ENCODE measurements at places on chromosomes 1 and 21.
A peak's percentile ranks its signal among the peaks of the same experiment; 100 is the strongest.

DNA sequence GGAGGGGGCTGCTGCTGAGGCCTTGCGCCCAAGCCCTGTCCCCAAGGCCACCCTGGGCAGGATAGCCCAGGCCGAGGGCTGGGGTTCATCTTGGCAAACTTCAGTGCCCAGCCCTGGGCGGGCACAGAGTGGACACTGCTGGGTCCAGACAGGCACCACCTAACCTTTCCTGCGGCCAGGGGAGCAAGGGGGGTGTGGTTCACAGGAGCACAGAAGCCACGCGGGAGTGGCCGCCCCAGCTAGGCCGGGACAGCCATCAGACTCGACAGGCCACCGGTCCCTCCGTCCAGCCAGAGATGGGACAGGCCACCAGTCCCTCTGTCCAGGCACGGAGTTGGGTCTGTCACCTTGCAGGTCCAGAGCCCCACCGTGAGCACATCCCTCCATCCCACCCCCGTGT, 28.9 kb downstream of the ARHGEF16 start:
- DNase-seq = no peak

DNA sequence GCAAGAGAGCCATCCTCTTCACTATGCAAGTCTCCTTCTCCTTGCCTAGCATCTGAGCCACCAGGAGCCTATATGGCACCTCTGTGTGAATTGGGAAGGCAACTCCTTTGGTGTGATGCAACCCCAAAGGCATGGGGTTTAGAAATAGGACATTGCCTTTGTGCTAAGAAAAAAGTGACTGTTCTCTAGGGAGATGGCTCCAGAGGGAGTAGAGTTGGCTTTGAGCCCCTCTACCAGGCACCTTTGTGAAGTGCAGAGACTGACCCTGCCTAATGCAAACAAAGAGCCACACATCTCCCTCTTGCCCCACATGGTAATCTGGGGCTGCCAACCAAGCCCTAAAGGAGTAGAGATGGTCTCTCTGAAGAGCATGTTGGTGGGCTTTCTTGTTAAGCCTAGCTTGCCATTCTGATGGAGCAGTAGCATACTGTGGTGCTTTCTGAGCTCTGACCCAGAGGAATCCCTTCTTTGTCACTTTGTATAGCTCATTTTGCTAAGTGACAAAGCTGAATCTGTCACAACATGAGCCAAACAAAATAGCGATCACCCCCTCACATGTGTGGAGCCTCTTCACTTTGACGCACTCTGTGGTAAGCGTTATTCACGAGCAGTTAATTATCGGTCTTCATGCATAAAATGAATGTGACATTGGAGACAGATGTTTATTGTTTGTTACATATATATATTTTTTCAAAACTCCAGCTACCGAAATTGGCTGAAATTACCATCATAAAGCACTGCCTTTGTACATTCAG, 74.4 kb downstream of the RWDD3 start:
- DNase-seq = no peak

DNA sequence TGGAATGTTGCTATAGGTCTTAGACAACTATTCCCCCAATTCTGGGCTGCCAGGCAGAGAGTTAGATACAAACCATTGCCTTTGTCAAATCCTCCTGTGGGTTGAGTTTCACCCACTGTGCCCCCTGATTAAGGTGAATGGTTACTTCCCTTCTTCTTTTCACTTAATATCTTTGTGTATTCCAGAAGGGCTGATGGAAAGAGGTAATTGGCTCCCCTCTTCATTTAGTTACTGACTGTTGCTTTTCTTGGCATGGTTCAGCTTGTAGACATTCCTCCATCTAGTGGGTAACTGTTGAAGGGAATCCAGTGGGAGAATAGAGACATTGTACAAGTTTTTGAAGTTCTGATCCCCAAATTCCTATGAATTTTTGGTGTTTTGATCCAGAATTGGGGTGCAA, 43.8 kb upstream of the MACF1 start:
- no peak for DNase-seq

GRCh38 chr1:221667504-221667903, 74.4 kb downstream of the DUSP10 start:
- DNase-seq = no peak

DNA sequence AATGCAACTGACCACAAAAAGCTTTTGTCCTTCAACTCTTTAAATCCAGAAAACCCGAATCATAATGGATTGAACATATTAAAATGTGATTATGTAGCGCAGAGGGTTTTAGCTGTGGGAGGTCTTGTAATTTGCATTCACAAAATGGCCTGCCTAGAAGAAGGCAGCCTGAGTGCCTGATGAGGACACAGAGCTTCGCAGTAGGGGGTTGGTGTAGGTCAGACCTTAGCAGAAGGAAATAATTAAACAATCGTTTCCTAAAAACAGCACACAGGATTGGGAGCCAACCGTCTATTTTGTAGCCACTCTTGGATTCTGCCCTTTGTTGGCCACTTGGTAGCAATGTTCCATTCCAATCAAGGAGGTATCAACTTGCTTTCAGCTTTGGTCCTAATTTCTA, 195.7 kb upstream of the KIAA0040 start:
- no peak for DNase-seq

DNA sequence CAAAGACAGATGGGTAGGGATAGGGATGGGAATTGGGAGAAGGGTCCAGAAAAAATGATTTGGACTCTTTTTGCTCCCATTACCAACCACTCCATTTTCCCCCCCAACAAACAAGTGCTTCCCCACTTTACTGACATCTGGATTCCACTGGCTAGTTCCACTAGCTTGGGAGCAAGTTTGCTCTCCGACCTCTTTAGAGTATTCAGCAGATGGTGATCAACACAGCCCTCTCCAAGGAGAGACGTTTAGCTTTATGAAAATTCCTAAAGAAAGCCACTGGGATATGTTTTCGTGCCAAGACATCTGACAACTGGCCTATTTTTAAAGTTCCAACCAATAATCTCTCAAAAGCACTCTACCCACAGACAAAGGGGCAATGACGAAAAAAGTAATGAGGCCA, 50.3 kb downstream of the ITPKB start:
- DNase-seq = no peak

DNA sequence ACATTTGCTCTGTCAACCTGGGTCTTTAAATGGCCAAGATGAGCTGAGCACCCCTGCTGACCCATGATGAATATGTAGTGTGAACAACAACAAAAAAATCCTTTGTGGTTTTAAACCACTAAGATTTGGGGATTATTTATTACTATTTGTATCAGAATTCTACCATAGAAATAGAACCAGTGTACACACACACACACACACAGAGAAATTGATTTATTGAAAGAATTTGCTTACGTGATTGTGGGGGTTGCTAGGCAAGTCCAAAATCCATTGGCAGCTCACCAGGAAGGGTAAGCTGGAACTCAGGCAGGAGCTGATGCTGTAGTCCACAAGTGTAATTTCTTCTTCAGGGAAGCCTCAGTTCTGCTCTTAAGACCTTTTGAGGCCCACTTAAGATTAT, 82.5 kb upstream of the MAP1LC3C start:
- no peak for DNase-seq

GRCh38 chr1:193676996-193677549, 490.7 kb upstream of the B3GALT2 start:
- DNase-seq = no peak

- no peak for DNase-seq
Observed at GRCh38 chr1:2639607-2640521, 7.0 kb upstream of the MMEL1 start.

DNA sequence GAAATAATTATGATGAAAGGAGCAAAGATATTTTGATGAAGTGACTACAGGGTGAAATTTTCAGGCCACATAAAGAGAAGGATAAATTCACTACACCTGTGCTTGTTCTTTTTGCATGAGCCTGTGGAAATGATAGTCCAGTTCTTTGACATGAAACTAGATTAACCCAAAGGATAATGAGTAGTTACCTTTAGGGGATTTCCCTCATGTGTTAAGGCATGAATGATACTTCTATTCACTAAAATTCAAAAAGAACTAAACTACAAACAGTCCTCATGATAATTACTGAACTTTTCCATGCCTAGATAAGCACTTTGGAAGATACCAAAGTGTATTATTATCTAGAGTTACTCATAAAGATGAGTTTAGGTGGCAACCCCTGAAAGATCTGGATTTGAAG, 244.3 kb downstream of the PTPRC start:
- DNase-seq = no peak

- no peak for DNase-seq
Observed at GRCh38 chr1:43444151-43444828, 9.4 kb downstream of the HYI start.

- DNase-seq = no peak
Observed at GRCh38 chr1:237042892-237043576, 1.1 kb downstream of the RYR2 start.

DNA sequence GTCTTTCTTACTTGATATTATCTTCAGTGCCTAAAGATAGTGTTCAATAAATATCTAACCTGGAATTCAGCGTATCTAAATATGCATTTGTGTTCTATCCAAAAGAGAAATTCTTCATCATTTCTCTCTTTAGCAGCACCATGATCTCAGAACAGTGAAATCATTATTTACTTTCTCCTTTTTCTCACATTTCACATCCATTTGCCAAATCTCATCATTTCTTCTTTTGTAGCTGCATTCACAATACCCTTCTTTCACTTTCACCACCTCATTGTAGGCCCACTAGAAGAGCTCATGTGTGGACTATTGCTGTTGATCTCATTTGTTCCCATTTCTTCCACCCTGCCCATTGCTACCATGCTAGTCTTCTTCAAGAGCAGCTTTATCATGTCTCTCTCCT, 178.0 kb downstream of the PHTF1 start:
- no peak for DNase-seq

GRCh38 chr1:94025383-94026340, 95.3 kb downstream of the ABCA4 start:
- no peak for DNase-seq

- peak; percentile 78 for DNase-seq
Observed at GRCh38 chr1:167516404-167517388, 1.6 kb downstream of the CD247 start.

DNA sequence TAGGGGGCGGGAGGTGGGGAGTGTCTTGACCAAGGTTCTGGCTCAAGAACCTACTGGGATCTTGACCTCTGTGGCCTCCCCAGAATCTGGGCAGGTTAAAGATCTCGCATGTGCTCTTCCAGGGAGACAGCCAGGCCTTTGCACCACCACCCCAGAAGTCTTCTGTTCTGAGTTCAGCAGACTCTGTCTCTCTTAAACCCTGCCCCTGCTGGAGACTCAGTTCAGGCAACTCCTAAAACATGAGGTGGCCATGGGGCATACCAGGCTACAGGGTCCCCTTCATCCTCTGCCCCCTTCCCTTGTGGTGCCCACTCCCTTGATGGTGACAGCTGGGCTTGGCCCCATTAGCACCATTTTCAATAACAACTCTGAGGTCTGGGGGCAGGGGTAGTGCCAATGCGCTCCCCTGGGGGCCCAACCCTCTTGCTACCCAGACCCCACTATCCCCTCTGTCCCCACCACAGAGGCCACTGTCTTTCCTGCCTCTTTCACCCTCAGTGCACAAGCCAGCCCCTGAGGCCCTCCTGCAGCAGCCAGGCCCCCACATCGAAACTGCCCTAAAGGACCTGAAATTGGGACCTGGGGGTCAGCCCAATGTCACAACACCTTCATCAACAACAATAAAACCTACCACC, 132.7 kb upstream of the RUNX3 start:
- no peak for DNase-seq

- no peak for DNase-seq
Observed at GRCh38 chr1:53588053-53588779, 129.0 kb downstream of the DMRTB1 start.

GRCh38 chr1:22780696-22781095, 70.1 kb downstream of the EPHB2 start:
- no peak for DNase-seq

DNA sequence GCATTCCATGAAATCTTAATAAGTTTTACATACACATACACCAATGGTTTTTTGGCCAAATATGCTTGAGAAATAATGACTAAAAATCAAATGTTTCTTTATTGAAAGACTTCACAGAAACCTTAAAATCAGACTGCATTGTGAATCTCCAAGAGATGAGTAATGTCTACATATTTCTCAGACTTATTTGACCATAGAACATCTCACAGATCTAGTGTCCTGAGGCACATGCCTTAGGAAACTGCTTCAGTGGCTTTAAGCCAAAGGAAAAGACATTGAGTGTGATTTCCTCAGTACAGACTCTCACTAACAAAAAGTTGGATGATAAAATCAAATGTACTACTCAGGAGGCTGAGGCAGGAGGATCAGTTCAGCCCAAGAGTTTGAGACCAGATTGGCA, 6.2 kb upstream of the C1orf105 start:
- DNase-seq = no peak

DNA sequence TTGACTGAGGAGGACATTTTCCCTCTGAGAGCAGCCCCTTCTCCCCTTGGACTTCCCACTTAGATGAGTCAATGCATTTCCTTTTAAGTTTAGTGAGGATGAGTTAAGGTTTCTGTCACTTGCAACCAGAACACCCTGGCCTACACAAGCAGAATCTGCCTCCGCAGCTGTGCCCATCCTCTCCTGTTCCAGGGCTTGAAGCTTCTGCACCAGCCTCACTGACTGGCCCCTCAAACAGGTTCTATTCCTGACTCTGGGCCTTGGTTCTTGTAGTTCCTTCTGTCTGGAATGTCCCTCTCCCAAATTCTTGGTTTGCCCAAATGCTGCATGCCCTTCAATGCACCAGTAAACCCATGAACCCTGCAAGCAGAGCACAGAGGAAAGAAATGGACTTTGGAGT, 394.4 kb downstream of the PTPRU start:
- no peak for DNase-seq

DNA sequence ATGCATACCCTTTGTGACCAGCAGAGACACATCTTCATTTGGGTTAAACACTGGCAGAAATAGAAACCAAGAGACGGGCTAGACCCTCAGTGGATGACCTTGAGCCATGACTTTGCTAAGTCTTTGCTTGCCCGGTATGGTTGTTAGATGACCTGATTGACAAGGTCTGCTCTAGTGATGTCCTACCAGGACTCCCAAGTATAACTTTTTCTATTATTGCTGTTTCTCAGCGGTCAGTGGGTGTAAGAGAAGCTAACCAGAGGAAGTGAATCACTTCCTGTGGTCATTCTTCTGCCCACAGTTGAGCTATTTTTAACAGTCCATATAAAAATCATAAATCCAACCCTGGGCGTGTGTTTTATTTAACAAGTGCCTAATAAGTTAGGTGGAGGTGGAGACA, 126.2 kb upstream of the ETS2 start:
- DNase-seq = no peak

DNA sequence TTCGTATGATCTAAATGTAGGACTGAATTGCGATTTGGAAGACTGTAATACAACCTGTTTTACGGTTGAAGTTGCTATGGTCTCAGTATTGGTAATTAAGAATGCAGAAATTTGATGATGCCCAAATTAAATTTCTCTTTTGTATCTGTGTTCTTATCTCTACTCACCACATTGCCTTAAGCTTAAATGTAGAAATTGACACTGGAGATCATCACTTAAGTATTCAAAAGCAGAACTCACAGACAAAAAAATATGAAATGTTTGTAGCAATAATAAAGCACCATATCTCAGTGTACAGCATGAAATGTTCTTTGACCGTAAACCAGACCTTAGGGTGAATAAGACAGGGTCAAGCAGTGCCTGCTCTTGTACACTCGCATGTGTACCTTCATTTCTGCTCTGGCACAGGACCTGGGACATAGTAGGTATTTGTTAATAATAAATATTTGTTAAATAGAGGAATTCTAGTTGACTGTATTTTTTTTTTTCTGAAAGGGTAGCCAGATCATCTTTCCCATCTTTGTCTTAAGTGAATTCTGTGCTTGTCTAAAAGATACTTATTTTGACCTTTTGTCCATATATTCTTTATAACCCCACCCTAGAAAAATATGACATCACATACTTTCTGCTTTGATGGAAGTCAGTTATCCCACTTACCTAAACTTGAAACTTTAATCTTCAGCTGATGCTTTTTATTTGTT, 1.5 kb downstream of the CDC7 start:
- no peak for DNase-seq

- peak; percentile 64 for DNase-seq
Observed at GRCh38 chr21:34072145-34073031, 990 bp upstream of the MRPS6 start.

Measured in CD8-positive, alpha-beta T cell (primary cell).